ENCODE measurements at places on chromosomes 12 and 14.
A peak's percentile ranks its signal among the peaks of the same experiment; 100 is the strongest.

DNA sequence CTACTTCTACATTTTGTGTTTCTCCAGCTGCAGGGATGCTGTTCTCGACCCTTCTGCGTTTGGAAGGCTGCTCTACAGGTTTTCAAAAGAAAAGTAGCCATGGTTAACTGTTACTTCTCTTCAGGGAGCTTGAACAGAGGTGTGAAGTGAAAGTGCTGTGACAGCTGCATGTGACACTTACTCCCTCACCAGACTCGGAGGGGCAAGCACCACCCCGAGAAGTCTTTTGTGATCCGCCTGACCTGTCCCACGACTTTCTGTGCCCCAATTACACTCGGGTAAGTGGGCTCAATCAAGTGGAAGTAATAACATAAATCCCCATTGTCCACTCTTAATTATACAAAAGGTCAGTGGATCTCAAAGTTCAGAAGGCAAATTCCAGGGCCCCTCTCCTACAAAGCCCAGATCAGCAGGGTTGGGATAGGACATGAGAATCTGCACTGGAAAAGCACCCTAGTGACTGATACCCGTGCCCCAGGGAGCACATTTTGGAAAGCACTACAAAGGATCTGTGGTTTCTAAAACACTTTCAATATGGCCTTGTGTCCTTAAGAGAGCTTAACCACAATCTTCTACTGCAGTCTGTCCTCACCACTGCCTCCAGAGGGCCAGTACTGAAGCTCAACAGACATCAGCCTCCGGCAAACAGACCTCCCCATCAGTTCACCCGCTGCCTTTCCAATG, 11.5 kb downstream of the FICD start:
- DNase-seq, result no peak

DNA sequence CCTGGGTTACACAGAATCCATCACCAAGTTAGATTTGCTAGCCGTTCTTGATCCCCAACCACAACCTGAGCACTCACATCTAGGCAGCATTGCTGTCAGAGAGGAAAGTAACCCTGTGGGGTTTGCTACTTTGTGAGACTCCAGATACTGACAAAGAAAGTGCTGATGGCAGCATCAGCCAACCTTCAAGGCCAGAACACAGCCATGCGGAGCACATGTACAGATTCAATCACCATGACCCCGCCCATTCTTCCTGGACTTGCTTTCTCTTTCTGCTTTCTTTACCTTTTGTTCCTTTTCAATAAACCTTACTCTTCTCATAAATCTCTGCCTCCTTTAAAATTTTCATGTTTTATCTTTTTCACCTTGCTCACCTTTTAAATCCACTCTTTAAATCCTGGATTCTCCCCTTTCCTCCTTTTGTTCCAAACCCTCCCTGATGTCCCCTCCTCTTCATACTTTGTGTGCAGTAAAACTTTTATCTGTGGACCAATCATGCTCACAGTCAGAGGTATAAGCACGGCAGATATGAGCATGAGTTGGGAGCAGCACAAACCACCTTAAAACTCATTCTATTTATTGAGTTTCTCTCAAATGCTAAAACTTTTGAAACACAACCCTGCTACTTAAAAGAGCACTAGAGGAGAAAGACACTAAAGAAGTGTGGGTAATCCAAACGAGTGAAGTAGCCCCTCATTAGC, 21.9 kb upstream of the CERS5 start:
- no peak for DNase-seq

DNA sequence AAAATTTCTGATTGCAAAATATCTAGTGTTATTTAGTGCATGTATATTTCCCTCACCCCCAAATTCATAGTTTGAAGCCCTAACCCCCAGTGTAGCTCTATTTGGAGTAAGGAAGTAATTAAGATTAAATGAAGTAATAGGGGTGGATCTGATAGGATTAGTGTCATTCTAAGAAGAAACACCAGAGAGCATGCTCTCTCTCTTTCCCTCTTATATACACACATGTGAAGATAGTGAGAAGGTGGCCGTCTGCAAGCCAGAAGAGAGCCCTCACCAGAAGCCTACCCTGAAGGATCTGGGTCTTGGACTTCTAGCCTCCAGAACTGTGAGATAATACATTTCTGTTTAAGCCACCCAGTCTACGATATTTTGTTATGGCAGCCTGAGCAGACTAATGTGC, 120.3 kb downstream of the TMEM30B start:
- no peak for DNase-seq

DNA sequence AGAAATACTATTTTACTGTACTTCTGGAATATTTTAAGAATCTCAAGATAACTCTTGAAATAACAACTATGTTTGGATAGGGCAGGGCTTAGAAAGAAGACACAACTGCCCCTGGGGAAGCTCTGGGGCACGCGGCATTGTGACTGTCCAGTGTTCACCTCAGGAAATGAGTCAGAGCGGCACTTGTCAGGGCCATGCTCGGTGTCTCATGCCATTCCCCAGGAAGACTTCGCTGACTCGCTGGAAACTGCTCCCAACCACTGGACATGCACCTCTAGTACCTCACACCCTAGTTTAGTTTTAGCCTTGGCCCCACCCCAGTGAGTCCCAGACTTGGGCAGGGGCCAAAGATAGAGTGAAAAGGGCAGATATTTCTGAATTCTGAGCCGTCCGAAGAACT, 192.0 kb downstream of the TTC7B start:
- no peak for DNase-seq

- no peak for DNase-seq
Observed at GRCh38 chr12:6507102-6507998, 13.4 kb downstream of the NCAPD2 start.

- peak; percentile 2 for DNase-seq
Observed at GRCh38 chr14:49946320-49947141, 53.6 kb downstream of the ARF6 start.

DNA sequence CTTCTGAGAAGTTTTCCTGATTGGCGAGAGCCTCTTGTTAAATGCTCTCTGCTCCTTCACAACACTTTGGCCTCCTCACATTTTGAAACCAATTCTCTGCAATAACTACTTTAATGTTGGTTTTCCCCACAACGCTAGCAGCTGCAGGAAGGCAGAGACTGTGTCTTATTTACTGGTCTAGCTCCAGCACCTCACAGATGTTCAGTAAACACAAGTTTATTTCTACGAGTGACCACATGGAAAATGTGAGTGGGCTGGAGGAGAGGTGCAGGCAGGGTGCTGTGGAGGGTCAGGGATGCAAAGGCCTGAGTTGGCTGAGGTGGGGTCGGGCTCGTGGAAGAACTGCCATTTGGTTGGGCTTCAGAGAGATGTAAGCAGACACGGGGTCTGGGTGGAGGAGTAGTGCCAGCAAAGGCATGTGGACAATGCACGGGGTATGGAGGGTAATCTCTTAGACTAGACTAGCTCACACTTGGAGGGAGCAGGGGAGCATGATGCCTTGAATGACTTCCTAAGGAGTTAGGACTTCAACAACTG, 117.4 kb upstream of the RTL1 start:
- DNase-seq, result no peak

- no peak for DNase-seq
Observed at GRCh38 chr12:12456637-12457036, 99.8 kb downstream of the BORCS5 start.

GRCh38 chr12:7844116-7844515, 28.6 kb downstream of the SLC2A14 start:
- no peak for DNase-seq

- no peak for DNase-seq
Observed at GRCh38 chr14:96252999-96253539, 2.9 kb upstream of the BDKRB1 start.

- no peak for DNase-seq
Observed at GRCh38 chr12:125013816-125014442, 20.5 kb downstream of the BRI3BP start.

GRCh38 chr12:92297405-92297804, 151.8 kb upstream of the BTG1 start:
- no peak for DNase-seq

DNA sequence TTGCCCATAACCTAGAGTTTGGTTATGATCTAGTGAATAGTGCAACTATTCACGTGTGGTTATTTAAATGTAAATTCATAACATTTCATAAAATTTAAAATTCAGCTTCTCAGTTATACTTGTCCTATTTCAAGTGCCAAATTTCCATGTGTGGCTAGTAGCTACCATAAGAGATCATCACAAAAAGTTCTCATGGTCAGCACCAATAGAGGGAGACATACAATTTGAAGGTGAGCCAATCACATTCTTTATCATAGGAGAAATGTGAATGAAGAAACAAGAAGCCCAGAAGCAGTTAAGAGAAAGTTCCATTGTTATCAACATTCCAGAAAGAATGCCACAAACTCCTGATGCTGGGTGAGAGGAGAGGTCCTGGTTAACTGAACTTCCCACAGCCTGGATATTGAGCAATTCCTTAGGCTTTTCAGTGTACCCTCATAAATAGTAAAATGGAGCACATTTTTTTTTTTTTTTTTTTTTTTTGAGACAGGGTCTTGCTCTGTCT, 892.9 kb upstream of the USP15 start:
- no peak for DNase-seq

DNA sequence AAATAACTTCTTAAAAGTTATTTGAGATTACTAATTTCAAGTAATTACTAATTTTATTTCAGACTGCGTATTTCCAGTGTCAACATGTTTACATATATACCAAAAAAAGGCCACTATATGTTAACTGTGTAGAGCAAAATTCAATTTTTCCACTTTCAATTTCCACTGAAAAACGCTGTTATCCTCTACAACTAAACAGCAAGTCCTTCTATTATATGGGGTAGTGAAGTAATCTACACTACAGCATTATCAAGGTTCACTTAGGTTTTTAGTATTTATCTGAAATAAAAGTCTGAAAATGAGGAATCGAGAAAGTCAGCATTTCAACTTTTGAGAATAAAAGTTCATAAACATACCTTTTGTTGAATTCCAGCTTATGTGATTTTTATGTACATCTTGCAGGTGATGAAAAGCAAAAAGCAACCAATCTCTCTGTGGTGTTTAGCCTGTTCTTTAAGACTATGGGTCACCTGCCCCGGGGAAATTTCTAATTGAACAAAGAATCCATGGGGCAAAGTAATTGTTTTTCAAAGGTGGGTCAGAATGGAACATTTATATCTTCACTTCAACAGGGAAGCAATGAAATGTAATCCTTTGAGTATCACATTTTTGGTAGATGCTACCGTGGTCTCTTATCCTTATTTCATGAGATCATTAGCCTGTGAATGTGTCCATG, 3.3 kb downstream of the BTG1 start:
- DNase-seq, result no peak

DNA sequence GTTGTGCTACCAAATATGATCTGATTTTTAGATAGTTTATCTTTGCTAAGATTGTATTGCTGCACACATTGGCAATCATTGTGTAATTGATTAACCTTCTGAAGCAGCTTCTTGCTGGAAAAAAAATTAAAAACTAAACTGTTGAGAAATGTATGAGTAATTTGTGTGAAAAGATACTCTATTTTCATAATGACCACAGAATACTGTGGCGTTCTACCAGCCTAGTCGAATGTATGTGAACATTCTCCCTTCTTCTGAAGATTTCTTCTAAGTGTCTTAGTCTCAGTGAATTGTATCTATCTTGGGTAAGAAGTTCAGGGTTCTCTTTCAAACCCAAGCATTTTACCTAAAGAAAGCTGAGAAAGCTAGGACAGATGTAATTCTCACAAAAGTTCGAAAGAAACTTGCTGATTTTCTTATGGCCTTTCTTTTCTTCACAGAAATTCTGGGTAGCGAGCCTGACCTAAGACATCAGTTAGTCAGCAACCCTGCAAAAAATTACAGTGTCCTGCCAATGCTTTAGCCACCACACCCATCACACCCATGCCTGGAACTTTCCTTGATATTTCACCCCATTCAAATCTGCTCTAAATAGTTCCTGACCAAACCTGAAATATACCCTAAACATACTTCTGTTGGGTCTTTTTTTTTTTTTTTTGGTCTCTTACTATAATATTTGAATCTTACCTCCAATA, 27.1 kb upstream of the C12orf71 start:
- DNase-seq, result no peak

DNA sequence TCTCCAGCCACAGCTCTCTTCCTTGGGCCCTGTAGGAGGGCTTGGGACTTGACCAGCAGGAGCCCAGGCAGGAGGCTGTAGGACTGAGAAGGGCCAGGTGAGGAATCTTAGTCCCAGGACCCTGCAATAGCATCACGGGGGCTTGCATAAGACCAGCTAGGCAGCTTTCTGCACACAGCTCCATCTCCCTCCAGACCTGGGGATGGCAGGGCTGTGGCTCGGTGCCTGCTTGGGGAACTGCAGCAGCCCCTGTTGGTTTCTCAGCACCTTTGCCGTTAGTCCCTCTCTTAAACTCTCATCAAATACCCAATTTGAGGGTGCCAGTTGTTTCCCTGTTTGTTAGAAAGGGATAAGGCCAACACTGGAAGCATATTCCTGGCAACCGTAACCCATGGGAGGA, 14.3 kb downstream of the DIO3 start:
- DNase-seq, result no peak

DNA sequence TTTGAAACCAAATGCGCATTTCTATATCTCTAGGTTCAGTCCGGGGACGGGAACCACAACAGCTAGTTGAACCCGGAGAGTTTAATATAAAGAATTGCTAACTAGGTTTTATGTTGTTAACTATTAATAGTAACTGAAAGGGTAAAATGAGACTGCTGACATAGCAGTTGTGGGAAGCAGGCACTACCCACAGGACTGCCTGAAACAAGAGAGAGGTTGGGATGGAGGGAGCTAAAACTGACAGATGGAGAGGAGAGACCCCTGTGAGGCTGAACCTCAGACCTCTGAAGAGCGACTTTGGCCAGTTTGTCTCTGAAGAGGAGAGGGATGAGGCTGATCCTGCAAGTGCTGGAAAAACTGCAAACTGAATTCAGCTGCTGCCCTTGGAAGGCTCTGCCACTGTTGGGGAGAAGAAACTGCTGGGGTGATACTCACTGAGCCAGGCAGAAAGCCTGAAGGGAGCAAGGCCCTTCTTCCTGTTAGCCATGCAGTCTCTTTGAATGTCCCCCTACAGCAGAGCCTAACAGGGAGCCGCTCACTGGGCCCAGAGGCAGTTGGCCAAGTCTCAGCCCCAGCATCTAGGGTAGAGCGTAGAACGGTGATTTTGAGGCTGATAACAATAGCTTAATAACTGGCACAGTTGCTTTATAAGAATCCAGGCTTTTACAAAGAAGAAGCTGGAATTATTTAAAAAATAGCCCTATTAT, 172.2 kb downstream of the NPAS3 start:
- DNase-seq, result no peak

GRCh38 chr12:50923361-50924130, 28.8 kb upstream of the HIGD1C start:
- DNase-seq, result no peak

- DNase-seq, result no peak
Observed at GRCh38 chr14:99621948-99622347, 17.9 kb upstream of the CCDC85C start.

GRCh38 chr14:99675382-99675835, 8.7 kb upstream of the CYP46A1 start:
- no peak for DNase-seq
